ENCODE measurements at places on chromosomes 4 and X.

DNA sequence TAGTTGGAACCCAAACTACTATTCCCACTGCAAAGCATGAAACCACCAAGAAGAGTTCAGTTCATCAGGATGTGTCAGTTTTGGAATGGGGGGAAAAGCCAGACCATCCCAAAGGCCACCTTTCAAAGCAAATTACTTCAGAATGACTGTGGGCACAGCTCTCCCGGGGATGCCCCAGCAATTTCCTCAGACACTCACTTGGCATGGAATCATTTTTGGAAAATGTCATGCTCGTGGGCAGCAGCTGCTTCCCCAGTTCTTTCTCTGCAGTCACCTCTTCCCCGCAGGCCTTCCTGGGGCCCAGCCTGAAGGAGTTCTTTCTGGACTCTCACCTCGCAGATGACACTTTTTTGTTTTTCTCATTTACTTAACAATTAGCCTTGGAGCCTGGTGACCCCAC lies 350.3 kb downstream of the NR3C2 start:
- DNase-seq, result no peak

DNA sequence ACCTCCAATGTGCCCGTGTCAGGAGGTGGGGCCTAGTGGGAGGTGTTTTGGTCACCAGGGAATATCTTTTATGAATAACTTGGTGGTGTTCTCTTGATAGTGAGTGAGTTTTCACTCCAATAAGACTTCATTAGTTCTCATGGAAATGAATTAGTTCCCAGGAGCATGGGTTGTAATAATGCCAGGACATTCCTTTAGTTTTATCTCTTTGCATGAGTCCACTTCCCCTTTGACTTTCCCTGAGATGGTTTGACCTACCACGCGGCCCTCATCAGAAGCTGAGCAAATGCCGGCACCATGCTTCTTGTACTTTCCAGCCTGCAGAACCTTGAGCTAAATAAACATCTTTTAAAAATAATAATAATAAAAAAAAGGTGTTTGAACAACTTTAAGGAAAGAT lies 112.9 kb upstream of the ACSL4 start:
- DNase-seq, result no peak

DNA sequence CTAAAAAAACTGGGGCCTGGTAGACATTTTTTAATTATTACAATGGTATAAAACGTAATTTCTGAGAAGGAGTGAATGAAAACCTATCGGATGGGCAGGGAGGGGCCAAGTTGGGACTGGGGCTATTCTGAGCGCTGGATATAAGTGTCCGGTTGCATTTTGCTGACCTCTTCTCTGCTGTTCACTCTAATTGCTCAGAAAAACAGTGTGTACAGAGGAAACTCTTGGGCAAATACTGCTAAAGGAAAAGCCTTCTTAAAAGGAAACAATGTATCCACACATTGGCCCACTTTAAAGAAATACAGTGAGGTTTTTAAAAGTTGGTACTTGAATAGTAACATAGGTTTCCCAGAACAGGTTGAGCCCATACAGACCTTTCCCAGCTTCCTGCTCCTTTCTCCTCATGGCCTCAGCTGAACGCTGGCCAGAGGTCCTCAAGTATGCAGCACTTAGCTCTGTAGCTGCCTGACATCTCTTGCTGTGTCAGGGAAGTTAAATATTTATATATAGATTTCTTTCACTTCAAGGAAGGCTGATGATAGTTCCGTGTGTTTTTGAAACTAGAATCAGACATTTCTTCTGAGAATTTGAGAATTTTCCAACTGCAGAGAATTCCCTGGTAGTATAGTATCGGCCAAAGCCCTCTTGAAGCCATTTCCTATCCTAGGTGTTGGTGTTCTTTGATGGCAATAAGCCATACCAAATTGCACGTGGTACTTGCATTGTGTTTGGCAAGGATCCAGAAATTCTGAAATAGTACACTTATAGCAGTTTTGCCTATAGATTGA lies 97.1 kb upstream of the SLC4A4 start:
- DNase-seq, result no peak

DNA sequence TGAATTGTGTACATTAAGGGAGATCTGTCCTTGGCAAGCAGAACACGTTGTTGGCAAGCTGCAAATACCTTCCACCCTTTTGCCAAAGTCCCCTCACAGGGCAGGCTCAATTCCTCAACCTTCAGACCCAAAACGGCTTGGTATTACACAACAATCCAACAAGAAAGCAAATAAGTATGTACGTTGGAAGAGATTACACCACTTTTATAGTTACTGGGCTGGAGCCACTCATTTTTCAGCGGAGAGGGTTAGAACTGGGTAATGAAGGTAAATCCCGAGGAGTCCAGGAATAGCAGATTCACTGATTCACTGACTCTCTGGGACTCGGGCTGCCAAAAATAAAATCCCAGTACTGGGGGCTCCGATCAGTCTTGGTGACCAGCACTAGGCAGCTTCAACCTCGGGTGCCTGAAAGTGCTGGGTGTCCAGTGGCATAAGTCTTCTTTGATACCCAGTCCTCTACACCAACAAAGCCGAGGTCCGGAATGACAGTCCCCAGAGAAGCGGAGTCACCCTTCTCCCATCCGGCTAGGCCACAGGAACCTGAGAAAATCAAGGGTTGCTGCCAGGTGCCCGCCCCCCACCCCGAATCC lies 587 bp downstream of the TIMM8A start:
- DNase-seq, result peak; percentile 6

GRCh38 chr4:8319061-8319460 lies 49.5 kb downstream of the HTRA3 start:
- DNase-seq, result no peak

DNA sequence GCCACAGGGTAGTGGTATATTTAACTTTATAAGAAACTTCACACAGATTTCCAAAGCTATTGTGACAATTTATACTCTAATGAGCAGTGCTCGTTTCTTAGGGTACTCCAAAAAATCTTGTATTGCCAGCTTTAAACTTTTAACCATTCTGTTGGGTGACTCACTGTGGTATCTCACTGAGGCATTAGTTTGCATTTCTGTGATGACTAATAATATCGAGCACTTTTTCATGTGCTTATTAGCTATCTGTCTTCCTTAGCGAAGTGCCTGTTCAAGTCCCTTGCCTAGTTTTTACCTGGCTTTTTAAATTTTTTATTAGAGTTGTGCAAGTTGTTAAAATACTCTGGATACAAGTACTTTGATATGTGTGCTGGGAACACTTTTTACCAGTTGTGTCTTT lies 5.5 kb downstream of the PNMA3 start:
- no peak for DNase-seq

DNA sequence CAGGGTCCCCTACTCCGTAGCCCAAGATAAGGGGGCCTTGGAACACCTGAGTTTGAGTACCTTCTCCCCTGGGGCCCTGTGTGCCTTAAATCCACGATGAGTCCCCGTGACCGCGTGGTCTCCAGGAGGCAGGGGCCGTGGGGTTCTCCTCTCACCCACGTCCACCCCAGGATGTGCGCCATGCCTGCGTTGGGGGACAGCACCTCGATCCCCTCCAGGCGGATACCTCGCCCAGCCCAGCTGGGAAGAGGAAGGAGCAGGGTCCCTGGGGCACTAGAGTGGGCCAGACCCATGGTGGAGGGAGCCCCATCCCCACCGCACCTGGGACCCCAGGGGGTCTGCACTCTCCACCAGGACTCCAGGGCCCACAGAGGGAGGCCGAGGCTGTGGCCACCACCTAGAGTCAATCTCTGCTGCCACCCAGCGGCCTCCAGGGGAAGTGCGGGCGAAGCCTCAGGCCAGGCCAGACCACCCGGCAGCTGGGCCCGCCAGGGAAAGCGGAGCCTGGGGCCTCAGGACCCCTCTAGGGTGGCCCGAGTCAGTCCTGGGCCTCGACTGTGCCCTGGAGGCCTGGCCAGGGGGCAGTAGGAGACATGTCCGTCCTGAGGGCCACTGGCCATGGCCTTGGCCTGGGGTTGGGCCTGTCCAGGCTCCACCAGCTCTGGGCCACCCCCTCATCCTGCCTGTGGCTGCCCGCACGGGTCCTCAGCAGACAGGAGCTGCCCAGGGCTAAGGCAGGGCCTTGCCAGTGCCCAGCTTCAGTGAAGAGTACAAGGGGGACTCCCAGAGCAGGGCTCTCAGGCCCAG lies 55.0 kb downstream of the FAM53A start:
- DNase-seq, result peak; percentile 70

- no peak for DNase-seq
Observed at GRCh38 chr4:8112036-8112576, 46.5 kb downstream of the ABLIM2 start.

- no peak for DNase-seq
Observed at GRCh38 chrX:115958687-115959359, 211.7 kb upstream of the AGTR2 start.

GRCh38 chrX:104195489-104196084 lies 29.3 kb downstream of the FAM199X start:
- peak; percentile 48 for DNase-seq

DNA sequence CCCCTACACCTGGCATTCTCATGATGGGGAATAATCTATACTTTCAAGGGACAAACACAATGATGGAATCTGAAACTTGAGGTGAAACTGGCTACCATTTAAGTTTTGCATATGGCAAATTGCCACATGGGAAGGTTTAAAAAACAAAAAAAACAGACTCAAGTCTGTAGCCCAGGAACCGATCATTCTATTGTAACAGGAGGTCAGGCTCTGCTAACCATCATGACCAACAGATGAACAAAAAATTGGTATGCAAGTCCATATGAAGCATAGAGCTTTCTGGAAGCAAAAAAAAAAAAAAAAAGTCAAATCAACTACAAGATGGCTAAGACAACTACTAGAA lies 594.3 kb upstream of the DIPK2B start:
- DNase-seq, result no peak

GRCh38 chr4:2337896-2338295 lies 76.0 kb upstream of the MXD4 start:
- DNase-seq, result no peak

- DNase-seq, result no peak
Observed at GRCh38 chr4:8082517-8083055, 76.0 kb downstream of the ABLIM2 start.

GRCh38 chr4:186689476-186689875 lies 34.2 kb downstream of the FAT1 start:
- no peak for DNase-seq

GRCh38 chrX:135740681-135741149 lies 27.3 kb downstream of the CT45A1 start:
- peak; percentile 64 for DNase-seq

GRCh38 chr4:24117975-24118374 lies 228.1 kb upstream of the PPARGC1A start:
- DNase-seq, result no peak

GRCh38 chrX:68675571-68675970 lies 28.1 kb downstream of the STARD8 start:
- no peak for DNase-seq

DNA sequence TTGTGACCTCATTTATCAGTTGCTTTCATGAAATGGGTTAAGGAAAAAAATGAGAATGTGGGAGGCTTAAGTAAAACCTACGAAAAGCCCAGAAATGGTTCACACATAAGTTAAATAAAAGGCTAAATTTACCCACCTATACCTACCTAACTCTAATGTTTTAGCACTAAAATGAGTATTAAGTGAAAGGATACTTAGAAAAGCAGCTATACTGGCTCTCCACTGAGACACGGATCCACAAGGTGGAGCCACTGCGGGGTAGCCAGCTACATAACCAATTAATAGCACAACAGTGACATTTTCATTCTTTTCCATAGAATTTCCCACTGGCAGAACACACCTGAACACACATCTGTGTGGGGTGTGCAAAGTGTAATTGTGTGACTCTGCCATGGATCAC lies 101.9 kb downstream of the MAML3 start:
- DNase-seq, result peak; percentile 47

DNA sequence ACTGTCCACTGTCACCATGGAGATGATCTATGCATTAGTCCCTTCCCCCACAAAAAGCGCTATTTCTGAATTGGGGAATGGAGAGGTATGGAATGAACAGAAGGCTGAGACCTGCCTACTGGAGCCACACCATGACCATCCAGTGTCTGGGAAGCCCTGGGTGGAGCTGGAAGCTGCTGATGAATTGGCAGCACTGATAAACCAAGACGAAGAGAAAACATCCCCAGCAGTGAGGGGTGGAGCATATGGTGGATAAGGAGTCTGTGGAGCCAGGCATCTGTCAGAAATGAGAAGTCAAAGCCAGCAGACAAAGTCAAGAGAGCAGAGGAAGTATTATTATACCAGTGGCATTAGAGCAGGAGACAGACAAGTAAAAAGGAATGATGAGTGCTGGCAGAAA lies 13.2 kb downstream of the CC2D2A start:
- DNase-seq, result no peak

DNA sequence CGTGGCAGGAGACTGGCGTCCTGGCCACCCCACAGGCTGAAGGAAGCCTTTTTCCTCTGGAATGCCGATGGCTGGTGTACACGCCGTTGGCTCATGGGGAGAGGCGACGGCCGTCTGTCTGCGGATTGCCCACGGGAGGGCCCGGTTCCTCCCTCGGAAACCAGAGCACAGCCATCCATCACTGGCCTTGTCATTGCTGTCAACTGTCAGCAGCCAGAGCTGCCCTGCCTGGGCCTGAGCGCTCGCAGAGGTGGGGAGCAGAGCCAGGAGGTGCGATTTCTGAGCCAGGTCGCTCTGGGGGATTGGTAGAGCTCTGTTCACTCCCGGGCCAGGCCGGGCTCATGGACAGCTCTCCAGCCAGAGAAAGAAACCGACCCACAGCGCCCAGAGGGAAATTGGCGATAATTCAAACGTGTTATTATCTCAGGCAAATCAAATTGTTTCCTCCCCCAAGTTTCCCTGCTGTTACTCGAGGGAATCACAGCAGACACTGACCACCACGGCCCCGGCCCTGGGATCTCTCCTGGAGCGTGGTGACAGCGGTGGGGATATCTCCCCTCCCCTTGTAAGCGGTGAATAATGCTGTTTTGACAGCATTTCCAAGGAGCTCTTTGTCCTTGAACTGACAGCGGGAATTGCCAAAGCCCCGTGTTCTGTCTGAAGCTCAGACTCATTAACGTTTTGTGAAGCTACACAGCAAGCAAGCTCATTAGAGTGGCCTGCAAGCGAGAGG lies 220.9 kb upstream of the PSAPL1 start:
- DNase-seq, result no peak

DNA sequence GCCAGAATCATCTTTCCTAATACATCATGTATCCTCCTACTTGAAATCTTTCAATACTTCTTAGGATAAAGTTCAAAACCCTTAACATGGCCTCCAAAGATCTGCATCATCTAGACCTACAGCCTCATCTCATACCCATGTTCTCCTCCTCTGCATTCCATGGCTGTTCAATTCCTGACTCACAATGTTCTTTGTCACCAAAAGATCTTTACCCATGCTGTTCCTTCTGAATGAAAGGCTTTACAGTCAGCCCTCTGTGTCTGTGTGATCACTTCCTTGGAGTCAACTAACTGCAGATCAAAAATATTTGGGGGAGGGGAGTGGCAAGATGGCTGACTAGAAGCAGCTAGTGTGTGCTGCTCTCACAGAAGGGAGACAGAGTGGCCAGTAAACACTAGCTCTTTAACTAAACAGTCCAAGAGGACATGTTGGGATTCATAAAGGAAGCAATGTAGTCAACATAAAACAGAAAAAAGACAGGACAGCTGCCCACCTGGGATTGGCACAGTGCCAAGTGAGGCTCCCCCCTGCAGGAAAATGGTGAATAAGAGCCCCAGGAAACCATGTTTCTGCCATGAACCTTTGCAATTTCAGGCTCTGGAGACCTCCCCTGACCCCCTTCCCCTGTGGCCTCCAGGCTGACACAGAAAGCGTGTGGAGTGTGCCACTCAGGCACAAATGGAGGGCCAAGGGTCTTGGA lies 31.9 kb downstream of the CBR4 start:
- DNase-seq, result no peak
